ENCODE measurements at places on chromosomes 7 and 10.
A peak's percentile ranks its signal among the peaks of the same experiment; 100 is the strongest.

- DNase-seq: peak; percentile 40
Observed at GRCh38 chr7:117127585-117128168, 174.4 kb downstream of the ST7 start.

GRCh38 chr7:98323597-98324322 lies 42.3 kb downstream of the BRI3 start:
- no peak for DNase-seq

DNA sequence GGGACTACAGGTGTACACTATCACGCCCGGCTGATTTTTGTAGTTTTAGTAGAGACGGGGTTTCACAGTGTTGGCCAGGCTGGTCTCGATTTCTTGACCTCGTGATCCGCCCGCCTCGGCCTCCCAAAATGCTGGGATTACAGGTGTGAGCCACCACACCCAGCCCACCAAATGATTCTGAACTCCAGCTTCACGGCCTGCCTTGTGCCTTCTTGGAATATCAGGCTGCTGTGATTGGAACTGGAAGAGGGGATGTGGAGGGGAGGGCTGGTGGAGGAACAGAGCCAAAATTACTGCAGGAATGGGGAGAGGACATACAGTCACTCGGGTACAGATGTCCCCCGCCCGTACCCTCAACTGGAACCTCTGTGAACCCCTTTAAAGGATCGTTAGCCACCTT lies 268.4 kb downstream of the ACTR3B start:
- no peak for DNase-seq

DNA sequence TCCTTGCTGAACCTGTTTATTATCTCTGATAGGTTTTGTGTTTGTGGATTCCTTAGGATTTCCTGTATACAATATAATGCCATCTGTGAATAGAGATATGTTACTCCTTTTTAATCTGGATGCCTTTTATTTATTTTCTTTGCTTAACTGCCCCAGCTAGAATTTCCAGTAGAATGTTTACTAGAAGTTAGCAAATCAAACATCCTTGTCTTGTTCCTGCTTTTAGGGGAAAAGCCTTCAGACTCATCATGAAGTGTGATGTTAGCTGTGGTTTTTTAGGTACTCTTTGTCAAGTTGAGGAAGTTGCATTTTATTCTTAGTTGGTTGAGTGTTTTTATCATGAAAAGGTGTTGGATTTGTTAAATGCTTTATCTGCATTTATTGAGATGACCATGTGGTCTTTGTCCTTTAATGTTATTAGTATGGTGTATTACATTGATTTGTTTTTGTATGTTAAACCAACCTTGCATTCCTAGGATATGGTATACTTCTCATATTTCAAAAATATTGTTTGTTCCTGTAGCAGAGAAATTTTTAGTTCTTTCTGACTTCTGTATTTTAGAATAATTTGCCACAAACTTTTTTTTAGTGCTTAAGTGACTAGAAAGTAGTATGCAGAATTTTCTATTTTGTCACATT lies 24.3 kb downstream of the PPP2R2D start:
- DNase-seq: no peak

GRCh38 chr10:25064401-25064800 lies 48.0 kb downstream of the THNSL1 start:
- no peak for DNase-seq

DNA sequence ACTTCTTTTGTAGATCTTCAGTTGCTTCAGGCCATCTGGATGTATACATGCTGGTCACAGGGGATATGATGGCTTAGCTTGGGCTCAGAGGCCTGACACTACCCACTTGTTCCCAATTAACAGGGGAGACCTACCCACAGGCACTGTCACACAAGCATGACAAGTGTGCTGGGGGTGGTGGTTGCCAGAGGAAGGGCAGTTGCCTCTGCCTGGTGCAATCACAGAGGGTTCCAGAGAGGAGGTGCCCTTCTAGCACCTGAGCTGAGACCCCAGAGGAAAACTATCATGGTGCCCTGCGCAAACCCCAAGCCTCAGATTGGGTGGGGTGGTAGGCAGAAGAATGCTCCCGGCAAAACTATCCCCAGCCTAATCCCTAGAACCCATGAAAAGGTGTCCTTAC lies 65.6 kb upstream of the NANOS1 start:
- no peak for DNase-seq

GRCh38 chr10:54559498-54559897 lies 241.5 kb downstream of the PCDH15 start:
- DNase-seq: no peak

DNA sequence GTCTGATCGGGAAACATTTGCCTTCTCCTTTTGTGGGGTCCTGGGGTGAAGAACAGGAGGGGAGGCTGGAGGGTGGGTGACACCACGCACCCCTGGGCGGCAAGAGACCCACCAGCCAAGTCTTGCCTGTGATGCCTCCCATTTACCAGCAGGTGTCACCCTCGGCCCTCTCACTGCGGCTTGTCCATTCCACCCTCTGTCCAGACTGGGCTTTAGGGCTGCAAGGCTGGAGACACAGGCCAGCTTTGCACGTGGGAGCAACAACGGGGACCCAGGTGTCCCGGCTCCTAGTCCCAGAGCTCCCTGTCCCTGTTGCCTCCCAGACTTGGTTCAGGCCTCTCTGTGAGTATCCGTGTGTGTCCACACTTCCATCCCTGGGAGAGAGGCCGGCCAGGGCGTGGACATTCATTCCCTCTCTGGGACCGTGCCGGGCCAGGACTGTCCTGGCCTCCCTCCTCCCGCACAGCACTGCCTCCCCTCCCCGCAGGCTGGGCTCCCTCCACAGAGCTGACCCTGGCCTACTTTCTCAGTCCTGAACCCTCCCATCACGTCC lies 36.2 kb upstream of the GTF2IRD1 start:
- DNase-seq: peak; percentile 55

GRCh38 chr7:150721970-150722373 lies 5.6 kb downstream of the GIMAP1 start:
- DNase-seq: no peak

DNA sequence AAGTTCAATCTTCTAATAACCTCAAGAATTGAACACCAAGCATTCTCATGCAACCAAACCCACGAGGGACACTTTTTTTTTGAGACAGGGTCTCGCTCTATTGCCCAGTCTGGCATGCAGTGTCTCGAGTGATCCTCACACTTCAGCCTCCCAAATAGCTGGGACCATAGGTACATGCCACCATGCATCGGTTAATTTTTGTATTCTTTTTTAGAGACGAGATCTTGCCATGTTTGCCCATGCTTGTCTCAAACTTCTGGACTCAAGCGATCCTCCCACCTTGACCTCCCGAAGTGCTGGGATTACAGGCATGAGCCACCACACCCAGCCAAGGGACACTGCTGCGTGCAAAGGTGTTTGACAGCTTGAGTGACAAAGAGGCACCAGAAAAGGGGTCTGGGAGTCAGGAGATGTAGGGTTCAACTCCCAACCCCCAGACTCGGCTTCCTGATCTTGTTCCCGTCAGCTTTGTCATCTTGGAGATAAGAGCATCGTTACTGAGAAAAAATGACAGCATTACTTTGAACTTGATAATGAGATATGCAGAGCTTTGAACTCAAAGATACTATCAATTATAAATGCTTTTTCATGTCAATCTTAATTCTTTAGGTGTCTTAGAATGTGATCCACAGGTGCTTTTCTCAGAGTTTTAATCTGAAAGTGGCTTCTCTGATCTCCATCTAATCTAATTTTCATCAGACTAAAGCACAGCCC lies 1.6 kb upstream of the CYTH3 start:
- DNase-seq: no peak

- DNase-seq: no peak
Observed at GRCh38 chr10:45453639-45454255, 79.7 kb downstream of the ALOX5 start.

- no peak for DNase-seq
Observed at GRCh38 chr7:128000854-128001265, 30.4 kb downstream of the LRRC4 start.

GRCh38 chr7:18806177-18806576 lies 310.6 kb downstream of the HDAC9 start:
- DNase-seq: no peak

DNA sequence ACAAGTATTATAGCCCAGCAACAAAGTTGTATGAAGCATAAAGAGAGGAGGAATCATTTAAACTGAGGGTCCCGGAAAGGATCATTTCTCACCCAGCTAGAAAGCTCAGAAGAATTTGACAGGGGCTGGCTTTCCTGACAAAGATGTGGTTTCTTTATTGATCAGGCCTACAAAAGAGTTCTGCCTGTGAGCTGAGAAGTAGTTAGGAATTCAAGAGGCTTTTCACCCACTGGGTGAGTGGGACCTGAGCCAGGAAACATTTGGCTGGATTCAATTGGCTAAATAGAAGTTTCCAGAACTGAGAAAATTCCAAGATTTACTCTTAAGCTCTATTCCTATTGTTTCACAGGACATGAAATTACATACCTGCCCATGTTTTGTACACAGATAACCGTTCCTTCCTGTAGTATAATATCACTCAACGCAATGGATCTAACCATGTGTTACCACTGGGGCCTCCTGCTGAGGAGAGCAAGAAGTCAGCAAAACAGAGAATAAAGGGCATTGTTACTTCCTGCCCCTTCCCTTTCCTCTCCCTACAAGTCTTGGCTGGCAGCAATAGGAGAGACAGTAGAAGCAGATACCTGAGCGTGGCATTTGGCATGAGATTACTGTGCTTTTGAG lies 53.9 kb upstream of the PAPSS2 start:
- no peak for DNase-seq

DNA sequence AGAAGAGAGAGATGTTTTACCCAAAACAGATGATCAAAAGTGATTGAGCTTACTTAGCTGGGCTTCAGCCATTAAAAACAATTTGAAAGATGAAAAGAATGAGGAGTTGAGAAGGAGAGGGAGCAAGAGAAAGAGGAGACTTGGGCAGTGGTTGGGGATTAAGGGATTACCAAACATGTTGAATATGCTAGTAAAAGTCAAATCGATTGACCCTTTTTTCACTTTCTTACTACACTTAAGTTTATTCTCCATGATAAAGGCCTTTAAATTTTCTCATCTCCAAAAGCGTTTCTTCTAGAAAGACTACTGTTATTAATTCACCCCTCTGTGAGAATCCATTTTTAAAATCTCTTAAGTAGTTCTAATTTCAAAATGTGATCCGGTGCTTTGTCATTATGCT lies 1254.0 kb upstream of the PHF14 start:
- DNase-seq: no peak

GRCh38 chr10:123027861-123028260 lies 19.1 kb downstream of the ACADSB start:
- DNase-seq: no peak

DNA sequence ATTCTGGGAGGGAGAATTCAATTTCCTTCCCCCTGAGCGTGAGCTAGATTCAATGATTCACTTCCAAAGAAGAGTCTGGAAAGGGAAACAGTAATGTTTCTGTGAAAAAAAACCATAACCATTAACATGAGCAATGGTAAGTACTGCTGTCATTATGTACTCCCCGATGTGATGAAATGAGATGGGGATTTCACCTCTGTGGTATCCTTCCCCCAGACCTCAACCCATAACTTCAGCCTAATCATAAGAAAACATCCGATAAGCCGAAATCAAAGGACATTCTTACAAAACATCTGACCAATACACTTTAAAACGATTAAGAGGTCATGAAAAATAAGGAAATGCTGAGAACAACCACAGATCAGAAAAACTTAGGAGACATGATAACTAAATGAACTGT lies 27.2 kb downstream of the EZH2 start:
- DNase-seq: no peak

GRCh38 chr10:94088926-94089381 lies 95.2 kb downstream of the PLCE1 start:
- DNase-seq: no peak

GRCh38 chr10:15515202-15515601 lies 144.1 kb upstream of the FAM171A1 start:
- no peak for DNase-seq

- DNase-seq: peak; percentile 43
Observed at GRCh38 chr7:152435384-152436110, at the start of gene KMT2C. Gene KMT2C (minus strand): TSS chr7:152436003. CDS start chr7:152435786, 217 bp downstream.

DNA sequence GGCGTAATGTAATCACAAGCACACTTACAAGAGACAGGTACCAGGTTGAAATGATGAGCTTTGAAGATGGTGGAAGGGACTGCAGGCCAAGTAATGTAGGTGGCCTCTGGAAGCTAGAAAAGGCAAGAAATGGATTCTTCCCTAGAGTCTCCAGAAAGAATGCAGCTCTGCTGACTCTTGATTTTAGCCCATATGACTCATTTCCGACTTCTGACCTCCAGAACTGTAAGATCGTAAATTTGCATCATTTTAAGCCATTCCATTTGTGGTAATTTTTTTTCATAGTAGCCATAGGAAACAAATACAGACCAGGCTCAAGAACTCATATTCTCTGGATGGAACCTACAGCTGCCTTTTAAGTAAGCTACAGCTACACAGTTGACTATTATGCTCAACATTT lies 315.5 kb downstream of the MAGI2 start:
- DNase-seq: no peak

DNA sequence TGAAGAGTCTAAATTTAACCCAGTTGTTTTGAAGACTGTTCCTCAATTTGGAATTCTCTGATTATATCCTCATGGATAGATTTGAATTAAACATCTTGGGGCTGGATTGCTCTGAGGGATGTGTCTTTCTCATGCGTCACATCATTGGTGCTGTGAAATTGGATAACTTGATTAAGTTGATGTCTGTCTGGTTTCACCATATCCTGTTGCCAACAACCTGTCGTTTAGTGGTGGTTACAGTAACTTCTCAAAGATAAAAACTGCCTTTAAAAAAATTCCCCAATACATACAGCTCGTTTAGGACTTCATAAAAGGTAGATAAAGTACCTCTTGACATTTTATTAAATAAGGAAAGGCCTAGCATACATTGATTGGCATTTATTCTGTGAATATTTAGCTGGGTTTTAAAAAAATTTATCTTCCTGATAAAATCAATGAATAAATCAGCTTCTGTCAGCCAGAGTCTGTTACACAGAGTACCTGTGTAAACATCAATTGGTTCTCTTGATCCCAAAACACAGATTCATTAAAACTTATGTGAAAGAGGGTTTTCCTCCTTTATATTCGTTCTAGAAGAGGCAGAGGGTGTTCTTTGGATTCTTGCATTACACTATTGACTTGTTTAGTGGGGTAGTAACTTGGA lies 10.5 kb downstream of the CRCP start:
- DNase-seq: no peak

DNA sequence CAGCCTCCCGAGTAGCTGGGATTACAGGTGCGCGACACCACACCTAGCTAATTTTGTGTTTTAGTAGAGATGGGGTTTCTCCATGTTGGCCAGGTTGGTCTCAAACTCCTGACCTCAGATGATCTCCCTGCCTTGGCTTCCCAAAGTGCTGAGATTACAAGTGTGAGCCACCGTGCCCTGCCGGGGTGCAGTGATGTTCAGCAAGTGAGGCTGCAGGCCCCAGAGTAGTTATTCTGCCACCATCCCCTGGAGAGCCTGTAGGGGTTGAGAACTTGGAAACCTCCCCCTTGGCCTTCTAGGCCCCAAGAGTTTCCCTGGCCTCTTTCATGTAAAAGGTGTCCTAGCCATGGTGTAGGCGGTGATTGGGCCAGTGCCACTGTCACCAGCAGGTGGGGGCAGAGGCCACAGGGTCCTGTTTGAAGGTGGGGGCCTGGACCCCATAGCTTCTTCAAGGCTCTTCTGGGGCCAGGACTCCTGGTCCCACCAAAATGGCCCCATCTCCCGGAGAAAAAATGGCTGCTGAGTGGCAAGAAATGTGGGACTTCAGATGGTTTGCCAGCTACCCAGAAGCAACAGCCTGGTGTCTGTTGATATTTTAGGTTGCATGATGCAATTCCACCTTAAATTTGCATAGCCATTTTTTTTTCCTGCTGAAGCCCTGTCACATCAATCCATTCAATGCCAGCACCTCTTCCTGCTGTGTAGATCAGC lies 25.5 kb upstream of the INMT start:
- DNase-seq: no peak

Data from stimulated activated CD4-positive, alpha-beta T cell treated with anti-CD3 and anti-CD28 coated beads, Interleukin-12 subunit alpha, Interleukin-12 subunit beta, amount 100 ng/mL, for 4 hours (primary cell).